Stimulated activated memory B cell treated with anti-CD40 and anti-IgM and Interleukin-4, amounts not matched to agents 10 μg/mL and 1 μg/mL and 100 μg/mL, for 72 hours (primary cell): ENCODE measurements at places on chromosomes 4 and X.

- no peak for ATAC-seq
Measured at GRCh38 chr4:146267826-146268225, 53.5 kb downstream of the REELD1 start.

DNA sequence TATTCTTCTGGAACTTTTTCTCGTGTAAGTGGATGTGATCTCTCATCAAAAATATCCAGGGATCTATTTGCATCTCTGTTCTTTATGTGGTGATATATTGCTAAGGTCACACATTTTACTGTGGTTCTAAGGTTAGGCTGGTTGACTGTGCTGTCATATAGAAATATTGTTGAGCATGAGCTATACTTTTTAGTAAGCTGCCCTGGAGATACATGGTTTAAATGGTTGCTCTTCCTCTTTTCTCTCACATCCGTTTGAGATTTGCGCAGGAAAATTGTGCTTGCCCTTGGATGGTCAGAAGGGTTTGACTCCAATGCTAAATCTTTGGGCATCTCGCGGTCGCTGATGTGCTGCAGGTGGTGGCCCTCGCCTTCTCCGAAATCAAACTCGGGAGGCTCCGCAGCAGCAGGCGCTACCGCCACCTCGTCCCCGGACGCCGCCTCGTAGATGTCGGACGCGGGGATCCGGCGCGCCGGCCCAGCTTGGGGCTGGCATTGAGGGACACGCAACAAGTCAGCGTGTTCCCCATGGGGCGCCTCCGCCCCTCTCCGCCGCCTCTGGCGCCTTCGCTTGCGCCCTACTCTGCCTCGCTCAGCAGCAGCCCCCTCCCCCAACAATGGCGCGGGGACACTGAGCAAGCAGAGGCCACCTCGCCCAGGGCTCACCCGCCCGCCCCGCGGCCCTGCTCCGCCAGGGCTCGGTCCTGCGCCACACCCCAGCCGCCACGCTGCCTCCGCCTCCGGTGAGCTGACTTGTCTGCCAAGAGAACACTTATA, 154.5 kb downstream of the MSN start:
- peak; percentile 78 for ATAC-seq

- ATAC-seq, result no peak
Measured at GRCh38 chr4:109174224-109174953, 128.1 kb downstream of the COL25A1 start.

GRCh38 chrX:134957836-134958235, 33.0 kb upstream of the SMIM10 start:
- no peak for ATAC-seq

GRCh38 chr4:1309261-1310010, 19.7 kb downstream of the MAEA start:
- ATAC-seq, result peak; percentile 87

DNA sequence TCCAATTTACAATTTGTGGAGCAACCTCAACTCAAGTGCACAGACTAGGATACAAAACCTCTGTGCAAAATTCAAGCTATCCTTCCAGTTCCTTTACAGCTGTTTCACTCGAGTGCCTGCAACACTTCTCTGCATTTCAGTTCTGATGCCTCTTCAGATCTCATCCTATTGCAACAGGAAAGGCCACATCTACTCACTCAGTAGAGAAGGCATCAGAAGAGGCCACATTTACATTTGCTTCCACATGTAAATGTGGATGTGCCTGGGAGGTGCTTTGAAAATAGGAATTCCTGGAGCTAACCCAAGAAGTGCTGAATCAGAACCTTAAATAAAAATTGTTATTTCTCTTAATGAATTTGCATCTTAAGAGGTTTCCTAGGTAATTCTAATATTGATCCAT, 45.8 kb upstream of the SERTM2 start:
- no peak for ATAC-seq

DNA sequence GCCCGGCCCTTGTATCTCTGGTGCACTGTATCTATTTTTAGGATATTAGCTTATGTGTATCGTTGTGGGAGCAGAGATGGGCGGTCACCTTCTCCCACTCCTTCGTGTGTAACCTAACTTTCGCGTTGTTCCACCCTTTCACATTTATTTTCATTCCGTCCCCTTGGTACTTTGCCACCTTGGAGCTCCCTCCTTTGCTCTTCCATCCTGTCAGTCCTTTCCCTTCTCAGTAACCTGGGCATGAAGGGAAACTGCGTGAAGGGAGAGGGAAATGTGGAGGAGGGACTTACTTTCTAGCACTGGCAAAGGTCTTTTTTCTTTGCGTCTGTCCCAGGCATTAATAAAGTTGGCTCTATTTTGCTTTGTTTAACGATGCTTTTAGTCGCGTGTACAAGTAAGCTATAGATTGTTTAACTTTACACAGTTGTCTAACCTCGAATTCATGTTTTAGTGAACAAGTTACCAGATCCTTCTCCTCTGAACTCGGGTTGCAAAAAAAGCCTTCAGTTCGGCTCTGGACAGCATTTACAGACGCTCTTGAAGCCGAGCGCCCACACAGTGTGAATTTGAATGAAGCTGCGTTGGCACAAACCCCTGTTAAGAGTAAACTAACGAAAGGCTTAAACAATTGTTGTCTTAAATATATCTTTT, 3.9 kb downstream of the PCDH10 start:
- ATAC-seq, result no peak

DNA sequence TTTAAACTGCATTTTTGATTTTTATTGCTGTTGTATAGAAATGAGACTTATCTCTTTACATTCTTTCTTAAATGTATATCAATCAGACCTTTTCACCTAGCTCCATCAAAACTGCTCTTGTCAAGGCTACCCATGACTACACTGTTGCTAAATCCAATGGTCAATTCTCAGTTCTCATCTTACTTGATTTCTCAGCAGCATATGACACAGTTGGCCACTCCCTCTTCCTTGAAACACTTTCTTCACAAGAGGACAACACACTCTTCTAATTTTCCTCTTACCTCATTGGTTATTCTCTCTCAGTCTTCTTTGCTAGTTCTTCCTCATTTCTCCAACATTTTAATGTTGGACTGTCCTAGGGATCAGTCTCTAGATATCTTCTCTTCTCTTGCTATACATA, 94.1 kb upstream of the CITED1 start:
- no peak for ATAC-seq

DNA sequence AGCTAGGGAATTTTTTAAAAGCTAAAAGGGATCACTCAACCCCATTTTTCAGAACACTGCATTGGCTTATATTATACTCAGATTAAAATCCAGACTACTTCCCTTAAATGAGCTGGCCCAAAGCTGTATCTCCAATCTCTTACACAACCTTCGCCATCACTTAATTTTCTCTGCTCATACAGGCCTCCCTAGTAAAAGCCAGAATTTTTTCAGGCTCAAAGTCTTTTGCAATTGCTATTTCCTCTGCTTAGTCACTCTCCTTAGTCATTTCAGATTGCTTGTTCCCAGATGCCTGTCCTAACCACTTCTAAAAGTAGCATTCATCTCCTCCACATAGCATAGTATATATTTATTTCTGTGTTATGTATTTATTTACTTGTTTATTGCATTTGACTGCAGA, 1587.9 kb upstream of the ADGRL3 start:
- ATAC-seq, result no peak

DNA sequence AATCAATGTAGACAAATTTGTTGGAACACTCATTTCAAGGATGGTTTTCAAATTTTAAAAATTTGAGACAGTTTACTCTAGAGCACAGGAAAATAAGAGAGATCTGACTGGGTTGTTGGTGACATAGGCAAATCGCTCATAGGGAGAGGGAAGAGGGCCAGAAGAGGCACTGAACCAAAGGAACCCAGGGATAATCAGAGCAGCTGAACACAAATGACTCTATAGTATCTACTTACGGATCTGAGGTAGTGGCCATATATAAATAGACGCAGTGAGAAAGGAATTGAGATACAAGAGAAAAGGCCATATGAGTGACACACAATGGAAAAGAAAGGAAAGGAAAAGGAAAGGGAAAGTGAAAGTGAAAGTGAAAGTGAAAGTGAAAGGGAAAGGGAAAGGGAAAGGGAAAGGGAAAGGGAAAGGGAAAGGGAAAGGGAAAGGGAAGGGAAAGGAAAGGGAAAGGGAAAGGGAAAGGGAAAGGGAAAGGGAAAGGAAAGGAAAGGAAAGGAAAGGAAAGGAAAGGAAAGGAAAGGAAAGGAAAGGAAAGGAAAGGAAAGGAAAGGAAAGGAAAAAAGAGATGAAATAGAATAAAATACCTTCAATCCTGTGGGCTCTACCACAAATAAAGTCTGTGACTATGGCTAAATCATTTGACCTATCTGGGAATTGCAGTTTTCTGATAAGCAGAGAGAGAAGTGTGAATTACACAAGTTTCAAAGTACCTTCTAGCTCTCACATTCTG, 759.2 kb downstream of the DMD start:
- ATAC-seq, result no peak

DNA sequence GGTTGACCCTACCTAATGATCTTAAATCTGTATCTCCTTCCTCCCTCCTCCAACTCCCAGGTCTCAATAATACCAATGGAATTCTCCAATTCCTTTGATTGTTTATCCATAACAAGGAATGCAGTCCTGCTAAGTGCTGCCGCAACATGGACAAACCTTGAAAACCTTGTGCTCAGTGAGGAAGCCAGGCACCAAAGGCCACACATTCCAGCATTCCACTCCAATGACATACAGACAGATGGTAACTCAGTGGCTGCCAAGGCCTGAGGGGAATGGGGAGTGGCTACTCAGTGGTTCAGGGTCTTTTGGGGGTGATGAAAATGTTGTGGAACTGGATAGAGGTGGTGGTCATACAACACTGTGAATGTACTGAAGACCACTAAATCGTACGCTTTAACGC, 10.4 kb downstream of the HAUS7 start:
- no peak for ATAC-seq

- ATAC-seq, result no peak
Measured at GRCh38 chr4:157035471-157035870, 40.5 kb upstream of the GLRB start.

- ATAC-seq, result peak; percentile 58
Measured at GRCh38 chr4:40003986-40004385, 26.3 kb upstream of the PDS5A start.

DNA sequence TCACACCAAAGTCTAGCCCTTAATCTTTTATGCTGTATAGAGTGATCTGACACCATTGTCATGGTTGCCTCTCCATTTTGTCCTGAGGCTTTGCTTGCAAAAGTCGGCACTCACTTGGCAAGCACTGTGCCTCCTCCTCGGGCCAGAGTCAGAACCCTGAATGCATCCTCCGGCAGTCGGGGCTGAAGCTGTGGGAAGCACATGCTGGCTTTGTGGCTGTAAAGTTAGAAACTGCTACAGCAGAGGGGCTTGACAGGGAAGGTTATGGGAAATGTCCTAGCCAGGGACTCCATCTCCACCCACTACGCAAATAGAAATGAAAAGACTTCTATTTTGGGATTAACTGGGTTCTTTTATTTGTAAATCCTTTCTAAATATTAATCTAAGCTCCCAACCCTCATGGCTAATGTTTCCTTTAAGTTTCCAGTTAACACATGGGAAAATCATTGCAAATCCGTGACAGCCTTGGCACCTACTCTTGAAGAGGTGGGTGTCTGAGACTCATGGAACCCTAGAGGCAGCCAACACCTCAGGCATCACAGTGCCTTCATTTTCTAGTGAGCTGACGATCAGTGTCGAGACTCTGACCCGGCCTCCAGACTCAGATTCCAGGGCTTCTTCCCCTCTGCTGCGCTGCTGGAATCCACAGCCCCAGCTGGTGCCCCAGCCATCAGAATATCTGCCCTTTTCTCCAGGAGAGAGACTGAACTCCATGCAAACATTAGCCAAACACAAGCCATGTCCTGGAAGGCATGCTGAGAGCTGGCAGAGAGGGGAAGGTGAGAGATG, 7.9 kb upstream of the CLDN24 start:
- ATAC-seq, result no peak

DNA sequence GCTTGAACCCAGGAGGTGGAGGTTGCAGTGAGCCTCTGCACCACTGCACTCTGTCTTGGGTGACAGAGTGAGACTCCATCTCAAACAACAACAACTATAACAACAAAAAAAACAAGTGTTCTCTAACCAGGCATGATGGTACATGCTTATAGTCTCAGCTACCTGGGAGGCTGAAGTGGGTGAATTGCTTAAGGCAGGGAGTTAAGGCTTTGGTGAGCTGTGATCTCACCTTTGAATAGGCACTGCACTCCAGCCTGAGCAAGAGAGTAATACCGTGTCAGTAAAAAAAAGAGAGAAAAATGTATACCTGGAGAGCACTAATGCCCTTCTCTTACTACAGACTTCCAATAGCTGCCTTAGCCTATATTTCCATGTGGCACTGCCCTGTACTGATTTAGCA, 18.9 kb upstream of the USP9X start:
- no peak for ATAC-seq

DNA sequence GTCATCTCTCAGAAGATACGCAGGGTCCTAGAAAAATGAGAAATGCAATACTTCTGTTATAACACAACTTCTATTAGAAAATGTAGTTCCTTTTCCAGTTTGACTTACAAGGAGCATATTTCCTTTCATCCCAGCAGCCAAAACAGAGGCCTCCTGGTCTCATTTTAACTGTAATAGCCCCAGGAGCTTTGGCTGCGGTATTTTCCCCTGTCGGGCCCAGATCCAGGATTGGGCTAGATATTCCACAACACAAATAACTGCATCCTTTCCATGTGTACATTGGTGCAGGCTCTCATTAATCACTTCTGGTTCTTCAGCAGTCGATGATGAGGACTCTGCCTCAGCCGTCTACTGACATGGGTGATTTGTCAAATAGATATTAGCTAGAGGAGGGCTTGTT, 166.1 kb downstream of the TENM3 start:
- ATAC-seq, result no peak

- no peak for ATAC-seq
Measured at GRCh38 chr4:44186850-44187246, 261.8 kb downstream of the KCTD8 start.

DNA sequence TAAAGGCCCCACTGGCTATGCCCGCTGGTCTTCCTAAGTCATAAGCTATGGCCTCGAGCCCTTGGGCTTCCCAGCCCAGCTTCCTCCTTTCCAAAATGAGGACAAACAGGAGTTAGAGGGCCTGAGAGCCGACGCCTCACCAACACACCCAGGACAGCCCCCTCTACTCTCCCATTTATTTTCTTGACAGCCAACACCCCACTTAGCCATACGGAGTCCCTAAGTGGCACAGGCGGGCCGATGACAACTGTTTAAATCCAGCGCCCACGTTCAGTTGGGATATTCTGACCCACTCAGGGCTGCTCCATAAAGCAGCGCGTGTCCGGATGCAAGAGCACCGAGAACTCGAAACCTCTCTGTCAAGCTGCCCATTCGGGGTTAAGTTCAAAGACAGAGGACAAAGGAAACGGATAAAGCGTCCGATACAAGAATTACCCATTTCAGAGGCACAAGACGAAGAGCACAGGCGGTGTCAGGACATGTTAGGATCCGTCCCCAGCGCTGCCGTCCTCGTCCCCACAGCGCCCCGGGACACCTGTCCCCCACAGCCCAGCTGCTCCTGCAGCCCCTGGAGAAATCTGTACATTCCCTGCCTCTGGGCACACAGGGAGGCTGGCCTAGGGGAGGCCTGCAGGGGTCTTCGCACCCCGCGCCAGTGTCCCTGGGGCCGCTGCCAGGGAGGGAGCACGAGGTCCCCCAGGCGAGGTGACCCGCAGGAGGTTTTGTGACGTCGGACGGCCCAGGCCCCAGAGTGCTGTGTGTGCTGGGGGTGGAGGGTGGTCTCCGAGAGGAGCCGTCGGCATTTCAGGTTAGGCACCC, 1.2 kb downstream of the PRKX start:
- peak; percentile 1 for ATAC-seq

GRCh38 chr4:87058356-87059073, 123.7 kb downstream of the AFF1 start:
- ATAC-seq, result peak; percentile 75
